AML-193 (cell line): ENCODE measurements at places on chromosomes 12 and 14.

GRCh38 chr12:26396402-26396801, 201.0 kb downstream of the SSPN start:
- no peak for DNase-seq

- no peak for DNase-seq
Measured at GRCh38 chr12:119959435-119959834, 29.6 kb upstream of the BICDL1 start.

GRCh38 chr12:51429700-51430099, 5.1 kb downstream of the SLC4A8 start:
- DNase-seq = no peak

- no peak for DNase-seq
Measured at GRCh38 chr14:72753044-72753710, 140.7 kb downstream of the DPF3 start.

GRCh38 chr14:39145266-39145966, 24.7 kb downstream of the TRAPPC6B start:
- DNase-seq = no peak

DNA sequence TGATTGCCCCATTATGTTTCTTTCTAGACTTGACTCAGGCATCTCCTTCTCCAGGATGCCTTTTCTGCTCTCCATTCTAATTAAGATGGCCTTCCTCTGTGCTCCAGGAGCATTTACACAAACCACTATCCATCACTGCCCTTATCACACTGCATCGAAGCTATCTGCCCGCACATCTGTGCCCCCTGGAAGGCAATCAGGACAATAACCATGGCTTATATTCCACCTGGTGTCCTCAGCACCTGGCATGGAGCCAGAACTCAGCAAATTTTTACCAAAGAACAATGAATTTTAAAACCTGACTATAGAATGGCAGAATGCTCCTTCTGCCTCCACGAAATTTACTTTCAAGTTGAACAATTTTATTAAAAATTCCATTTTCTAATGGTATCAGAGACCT, 465.8 kb downstream of the APAF1 start:
- DNase-seq = no peak

- no peak for DNase-seq
Measured at GRCh38 chr12:97452839-97453238, 9.8 kb upstream of the RMST start.

DNA sequence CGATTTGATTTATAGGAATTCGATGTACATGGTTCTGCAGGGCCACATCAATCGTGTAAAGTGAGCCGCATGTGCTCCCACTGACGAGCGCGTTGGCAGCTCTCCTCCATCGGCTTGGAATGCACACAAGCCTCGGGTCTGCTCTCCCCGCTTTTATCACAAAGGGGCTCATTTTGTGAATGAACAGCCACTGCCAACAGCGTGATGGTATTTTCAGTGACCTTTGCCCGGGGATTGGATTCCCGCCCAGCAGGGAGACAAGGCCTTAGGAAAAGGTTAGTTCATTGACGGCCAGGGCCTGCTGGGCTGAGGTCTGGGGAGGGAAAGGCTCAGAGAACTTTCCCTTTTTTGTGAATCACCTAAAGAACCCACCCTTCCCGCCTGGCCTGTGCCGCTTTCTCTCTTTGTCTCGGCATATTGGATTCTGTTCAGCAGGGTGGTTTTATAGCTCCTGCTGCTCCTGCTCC, 232.1 kb downstream of the MSRB3 start:
- no peak for DNase-seq

DNA sequence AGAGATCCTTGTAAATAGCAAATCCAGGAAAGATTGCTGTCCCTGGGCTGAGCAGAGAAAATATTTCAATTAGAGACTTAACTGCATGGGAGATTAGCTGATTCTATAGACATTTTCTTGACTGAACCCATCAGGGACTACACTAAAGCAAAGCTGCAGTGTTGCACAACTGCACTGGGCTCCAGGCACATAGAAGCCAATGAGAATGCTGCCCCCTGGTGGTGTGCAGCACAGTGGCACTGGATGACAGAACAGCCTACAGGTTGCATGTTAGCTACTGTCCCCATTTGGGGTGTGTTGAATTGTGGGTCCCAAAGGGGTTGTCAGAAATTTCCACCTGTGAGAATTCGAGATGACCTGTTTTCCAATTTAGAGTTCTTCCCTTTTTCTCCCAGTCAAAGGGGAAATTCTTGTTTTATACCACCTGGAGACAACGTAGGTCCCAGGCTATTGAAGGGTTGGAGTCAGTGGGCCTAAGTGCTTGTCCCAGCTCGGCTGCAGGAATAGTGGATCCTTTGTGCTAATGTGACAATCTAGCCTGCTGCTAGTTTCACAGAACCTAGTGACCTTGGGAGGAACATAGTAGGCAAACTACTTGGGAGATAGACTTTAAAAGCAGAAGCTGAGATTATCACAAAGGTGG, 114.7 kb downstream of the SLC8A3 start:
- peak; percentile 37 for DNase-seq

DNA sequence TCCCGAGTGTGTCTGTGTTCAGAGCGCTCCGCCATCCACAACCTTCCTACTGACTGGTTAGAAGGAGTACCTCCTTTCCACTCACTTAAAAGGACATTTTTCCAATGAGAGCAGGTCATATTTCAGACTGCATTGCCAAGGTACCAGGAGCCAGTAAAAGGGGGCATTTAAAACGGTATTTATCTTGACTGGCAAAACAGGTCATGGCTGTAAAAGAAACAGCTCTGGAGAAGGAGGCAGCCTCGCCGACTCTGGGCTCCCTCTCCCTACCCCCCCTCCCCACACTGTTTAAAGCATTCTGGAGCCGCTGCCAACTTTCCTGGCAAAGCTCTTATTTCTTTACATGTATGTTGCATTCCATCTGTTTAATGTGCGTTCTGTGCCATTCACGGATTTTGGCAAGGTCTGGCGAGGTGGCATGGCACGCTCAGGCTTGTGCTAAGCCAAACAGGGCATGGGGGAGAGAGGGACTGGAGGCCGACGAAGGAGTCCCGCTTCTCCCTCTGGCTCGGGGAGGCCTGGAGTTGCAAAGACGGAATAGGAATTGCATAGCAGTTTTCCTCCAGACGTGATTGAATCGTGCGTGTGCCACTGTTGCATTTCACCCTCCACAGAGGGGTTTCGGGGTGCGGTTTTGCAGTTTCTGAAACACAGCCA, 41.2 kb upstream of the MED13L start:
- DNase-seq = no peak

DNA sequence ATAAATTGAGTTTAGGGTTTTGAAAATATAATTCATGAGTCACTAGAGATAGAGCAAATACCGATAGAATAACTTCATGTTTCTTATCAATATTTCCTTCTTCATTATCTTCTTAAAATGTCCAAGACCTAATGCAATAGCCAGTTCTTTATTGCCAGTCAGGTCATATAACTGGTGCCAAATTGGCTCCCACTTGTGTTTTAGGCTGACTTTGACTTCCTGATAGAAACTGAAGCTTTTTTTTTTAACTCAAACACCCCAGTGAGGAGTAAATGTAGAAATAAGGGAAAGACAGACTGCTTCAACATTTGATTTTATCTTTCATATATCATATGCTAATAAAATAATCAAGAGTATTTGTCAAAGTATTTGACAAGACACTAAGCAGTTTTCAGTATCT, 80.7 kb downstream of the ARMH4 start:
- DNase-seq = no peak

DNA sequence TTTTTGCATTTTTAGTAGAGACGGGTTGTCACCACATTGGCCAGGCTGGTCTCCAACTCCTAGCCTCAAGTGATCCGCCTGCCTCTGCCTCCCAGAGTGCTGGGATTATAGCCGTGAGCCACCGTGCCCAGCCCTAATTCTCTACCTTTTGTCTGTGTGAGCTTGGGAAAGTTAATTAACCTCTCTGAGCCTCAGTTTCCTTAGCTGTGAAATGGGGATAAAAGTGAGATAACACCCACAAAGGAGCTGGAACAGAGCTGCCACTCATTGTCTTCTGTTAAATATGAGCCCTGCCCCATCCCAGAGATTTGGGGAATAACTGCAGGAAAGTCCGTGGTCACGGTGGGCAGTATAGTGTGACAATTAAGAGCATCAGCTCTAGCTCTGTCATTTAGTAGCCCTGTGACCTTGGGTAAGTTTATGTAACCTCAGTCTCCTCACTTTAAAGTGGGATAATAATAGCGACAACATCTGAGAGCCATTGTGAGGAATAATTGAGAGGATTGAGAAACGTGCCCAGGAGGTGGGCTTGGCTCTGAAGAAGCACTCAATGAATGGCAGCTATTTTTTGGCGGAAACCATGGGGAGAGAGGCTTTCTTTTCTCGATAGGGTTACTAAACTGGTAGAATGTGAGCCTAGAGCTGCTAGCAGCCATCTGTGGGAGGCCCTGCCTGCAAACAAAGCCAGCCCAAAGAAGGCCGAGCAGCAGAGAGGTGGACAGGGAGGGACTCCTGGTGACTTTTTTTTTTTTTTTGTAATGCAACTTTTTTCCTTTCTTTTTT, 60.8 kb upstream of the MED13L start:
- no peak for DNase-seq

- no peak for DNase-seq
Measured at GRCh38 chr12:116153983-116154382, 123.5 kb downstream of the MED13L start.

DNA sequence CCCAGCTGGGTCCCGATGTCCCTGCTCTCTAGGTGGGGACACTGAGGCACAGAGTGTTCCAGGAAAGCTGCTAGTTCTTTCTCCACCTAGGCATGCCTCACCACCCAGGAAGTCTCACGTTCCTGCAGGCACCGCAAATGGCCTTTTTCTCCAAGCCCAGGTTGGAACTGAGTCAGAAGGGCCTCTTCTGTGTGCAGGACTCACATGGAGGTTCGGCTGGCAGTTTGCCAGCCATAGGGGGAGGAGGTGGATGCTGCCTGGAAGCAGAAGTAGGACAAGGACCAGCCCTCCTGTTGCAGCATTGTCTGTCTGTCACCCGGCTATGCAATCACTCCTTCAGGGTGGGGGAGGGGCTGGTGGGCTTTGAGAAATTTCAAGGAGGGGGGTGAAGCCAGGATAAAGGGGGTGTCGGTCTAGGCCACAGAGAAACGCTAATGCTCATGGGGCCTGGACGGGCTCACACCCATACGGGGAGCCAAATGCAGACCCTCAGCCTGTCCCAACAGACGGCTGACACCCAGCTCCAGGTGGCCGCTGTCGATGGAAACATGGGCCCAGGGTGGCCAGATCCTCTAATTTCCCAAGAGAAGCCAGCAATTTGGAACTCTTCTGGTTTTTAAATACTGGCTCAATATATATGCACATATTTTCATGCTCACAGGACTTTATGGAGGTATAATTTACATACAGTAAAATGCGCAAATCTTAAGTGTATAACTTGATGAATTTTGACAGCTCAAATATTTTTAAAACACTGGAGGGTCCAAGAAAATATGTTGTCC, 120.5 kb downstream of the PHETA1 start:
- DNase-seq = no peak

DNA sequence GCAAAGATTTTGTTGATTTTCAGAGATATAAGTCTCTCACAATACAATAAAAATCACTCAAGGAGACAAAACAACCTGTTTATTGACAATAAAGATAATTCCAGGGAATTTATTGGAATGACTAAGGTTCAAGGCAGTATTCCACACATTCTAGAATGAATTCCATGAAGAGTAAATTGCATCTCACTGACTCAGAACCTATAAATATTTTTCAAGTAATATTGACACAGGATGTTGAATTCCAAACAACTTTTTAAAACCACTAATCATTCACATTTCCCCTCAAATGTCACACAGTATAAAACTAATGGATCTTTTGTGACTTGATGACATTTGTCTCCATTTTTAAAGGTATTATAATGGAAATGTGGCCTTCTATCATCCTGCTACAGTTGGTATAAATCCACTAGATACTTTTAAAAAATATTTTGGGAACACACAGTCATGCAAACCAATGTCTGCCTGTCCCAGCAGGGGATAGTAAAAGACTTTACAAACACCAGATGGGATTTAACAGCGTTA, 42.1 kb upstream of the LGR5 start:
- no peak for DNase-seq

GRCh38 chr14:106372870-106373652, 846.7 kb downstream of the TMEM121 start:
- DNase-seq = peak; percentile 33

DNA sequence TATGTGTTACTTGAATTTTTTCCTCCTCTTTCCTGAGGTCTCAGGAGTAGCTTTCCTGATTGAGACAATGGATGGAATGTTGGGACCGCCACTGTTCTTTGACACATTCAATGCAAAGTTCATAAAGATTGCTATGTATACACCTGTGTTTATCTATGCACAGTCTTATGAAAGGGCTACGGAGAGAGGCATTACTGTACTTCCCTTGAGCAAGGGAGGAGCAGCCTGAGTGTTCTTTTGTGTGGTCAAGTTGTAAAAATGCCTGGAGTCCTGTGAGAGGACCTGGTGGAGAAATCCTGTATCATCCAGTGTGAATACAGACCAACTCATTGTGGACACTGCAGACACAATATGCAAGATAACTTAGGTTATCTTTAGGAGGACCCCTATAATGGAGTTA, 1.2 kb downstream of the SRGAP1 start:
- no peak for DNase-seq

DNA sequence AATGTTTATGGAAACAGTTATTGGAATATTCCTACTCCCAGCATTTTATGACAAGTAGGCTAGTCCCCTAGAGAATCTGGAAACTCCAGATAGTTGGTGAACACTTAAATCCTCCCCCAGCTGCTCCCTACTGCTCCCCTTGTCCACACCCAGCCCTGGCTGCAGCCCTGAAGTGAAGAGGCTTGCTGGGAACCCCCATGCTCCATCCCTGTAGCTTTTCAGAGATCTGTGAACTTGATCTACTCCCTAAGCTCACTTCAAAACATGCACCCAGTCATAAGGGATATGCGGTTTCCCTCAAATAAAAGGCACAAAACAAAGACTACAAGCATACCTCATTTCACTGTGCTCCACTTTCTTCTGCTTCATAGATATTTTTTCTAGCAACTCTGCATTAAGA, 33.2 kb downstream of the EGLN3 start:
- DNase-seq = no peak

GRCh38 chr12:64027311-64027710, 182.8 kb downstream of the SRGAP1 start:
- DNase-seq = no peak

DNA sequence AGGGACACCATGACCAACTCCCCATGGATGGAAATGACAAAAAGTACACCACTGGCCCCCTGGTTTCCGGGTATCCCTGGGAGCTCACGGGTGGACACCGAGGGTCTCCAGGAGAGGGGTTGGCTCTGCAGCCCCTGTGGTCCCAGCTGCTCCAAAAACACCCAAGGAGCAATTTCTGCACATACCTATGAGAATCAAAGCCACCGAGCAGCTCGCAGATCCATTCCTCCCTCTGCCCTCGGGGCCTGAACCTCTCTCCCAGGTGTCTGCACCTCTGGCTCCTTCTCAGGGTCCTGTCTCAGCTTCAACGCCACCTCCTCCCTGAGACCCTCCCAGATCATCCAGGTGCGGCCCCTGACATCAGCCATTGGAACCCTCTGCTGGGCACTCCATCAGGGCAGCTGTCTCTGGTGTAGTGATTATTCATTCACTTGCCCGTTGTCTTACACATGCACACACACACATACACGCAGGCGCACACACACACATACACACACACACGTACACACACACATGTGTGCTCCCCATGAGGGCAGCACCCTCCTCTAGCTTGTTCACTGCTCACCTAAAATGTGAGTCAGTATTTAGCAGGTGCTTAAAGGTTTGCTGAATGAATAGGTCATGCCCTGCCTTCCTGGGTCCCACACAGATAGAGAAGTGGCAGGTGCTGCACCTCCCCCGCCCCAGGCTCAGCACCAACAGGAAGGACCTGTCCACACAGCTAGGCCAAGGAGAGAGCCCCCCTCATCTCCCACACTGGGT, 5.9 kb downstream of the RIMBP2 start:
- no peak for DNase-seq
